NCI-H446 (cell line): ENCODE measurements at places on chromosomes 7 and 10.
A peak's percentile ranks its signal among the peaks of the same experiment; 100 is the strongest.

- no peak for DNase-seq
These were observed 92.6 kb upstream of the TCF7L2 start for GRCh38 chr10:112857493-112857892.

DNA sequence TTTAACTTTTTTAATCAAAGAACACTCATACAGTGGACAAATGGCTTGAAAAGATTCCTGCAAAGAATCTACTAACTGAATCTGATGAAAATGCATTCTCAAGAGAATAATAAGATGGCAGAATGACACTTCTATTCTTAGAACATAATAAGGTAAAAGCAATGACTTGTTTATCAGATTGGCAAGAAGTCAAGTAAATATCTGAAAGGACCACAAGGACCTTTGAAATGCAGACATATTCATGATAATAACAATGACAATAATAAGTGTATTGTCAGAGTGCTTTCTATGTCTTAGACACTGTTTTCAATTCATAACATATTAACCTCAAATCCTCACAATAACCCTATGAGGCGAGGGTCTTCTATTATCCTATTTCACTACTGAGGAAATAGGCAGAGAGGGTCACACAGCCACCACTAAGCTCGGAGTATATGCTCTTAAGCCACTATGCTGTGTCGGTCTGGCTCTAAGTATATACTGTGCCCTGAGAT is 10.6 kb downstream of the HACD1 start:
- DNase-seq = no peak

DNA sequence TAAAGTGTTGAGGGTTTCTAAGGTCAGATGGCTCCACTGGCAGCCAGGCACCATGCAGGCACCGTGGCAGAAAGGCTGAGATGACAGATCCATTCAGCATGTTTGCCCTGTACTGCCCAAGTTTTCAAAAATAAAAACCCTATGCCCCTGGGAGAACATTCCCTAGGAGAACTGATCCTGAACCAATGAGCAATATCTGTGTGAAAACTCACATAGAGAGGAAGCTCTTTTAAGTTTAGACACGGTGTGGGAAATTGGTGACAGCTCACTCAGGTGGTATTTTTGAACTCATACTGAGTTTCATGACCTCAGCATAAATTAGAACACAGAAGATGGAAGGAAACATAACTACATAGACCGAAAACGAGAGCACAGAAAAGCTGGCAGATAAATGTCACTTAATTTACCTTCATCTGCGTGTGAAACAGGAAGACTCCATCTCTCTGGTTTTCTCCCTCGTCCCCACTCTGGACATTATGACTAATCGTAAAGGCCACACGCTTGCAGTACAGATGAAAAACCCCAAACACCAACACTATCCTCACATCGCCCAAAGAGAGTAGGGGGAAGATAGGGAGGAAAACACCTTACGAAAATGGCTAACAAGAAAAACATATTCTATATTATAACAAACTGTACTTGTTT is 127.8 kb downstream of the ICA1 start:
- DNase-seq = no peak

GRCh38 chr10:93941606-93942005 is 47.8 kb downstream of the SLC35G1 start:
- peak; percentile 19 for DNase-seq

DNA sequence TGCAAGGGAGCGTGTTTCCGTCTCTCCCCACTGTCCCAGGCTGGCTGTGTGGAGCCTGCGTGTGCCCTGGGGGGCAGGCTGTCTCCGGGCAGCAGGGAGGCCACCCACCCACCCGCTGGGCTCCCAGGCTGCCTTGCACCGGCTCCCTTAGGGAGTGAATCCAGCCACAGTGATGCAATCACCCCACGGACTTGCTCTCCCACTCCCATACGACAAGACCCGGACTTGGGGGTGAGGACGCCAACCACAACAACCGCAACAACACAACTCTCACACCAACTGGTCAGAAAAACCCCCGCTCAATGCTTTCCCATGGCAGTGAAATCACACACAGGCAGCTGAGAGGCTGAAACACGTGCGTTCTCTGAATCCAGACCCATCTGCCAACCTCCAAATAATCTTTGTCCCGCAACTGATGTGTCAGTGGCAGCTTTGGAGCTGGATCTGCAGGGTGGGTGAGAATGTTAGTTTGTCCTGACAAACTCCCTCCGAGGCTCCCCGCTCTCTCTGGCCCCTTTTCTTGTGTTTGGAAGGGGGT is 62.7 kb upstream of the DDC start:
- no peak for DNase-seq

DNA sequence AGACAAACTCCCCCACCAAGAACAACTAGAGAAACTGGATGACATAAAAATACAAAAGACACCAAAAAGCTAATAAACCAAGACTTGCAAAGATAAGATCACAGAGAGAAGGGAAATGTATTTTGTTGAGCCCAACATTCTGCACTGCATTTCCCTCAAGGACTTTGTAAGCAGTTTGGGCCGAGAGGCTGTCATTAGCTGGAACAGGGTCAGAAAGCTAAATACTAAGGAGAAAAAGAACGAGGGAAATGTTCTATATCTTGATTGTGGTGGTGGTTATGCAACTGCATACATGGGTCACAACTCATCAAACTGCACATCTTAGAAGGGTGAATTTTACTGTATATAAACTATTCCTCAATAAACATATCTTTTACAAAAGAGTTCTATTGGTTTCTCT is 315.0 kb downstream of the IPMK start:
- DNase-seq = no peak

GRCh38 chr10:42476101-42476500 is 162.3 kb downstream of the ZNF33B start:
- DNase-seq = no peak

- no peak for DNase-seq
These were observed 27.0 kb downstream of the ITPRIP start for GRCh38 chr10:104311184-104311720.

DNA sequence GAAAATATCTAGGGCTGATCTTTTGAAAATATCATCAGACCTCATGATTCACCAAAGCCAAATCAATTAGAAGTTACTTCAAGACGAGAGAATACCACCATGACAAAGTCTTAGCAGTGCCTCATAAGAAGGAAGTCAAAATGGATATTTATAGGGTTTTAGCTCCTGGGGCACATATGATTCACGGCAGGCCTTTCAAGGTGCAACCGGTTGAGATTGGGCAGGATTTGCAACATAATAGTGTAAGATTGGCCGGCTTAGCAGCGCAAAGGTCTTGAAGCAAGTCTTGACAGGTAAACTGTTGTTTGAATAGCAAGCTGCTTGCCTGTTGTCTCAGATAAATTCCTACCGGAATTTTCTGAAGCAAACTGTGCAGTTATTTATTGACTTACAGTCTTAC is 17.5 kb downstream of the ADRB1 start:
- no peak for DNase-seq

GRCh38 chr7:1024876-1025742 is 19.2 kb upstream of the GPR146 start:
- DNase-seq = no peak

DNA sequence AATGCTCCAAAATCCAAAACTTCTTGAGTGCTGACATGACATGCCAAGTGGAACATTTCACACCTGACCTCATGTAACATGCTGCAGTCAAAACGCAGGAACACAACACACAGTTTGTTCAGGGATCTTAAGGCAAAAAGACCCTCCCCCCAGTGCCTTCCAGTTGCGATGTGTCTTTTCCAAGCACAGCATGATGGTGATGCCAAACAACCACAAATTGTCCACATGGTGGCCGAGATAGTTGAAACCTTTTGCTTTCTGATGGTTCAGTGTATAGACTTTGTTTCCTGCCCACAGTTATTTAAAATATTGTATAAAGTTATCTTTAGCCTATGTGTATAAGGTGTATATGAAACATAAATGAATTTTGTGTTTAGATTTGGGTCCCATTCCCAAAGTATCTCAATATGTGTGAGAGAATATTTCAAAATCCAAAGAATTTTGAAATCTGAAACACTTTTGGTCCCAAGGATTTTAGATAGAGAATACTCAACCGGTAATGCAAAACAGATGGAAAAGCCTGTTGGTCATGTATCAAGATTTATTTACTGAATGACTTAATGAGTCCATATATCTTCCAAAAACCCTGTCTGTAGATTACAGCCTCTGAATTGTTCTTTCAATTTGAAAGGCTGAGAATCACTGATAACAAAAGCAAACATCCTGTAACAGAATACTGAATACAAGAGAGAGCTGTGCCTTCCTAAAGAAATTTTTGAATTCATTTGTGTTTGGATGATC is 93.4 kb upstream of the OIT3 start:
- no peak for DNase-seq

- no peak for DNase-seq
These were observed 104.7 kb downstream of the FGFR2 start for GRCh38 chr10:121493521-121493920.

GRCh38 chr7:83648464-83649241 is at the start of gene SEMA3E:
Gene SEMA3E (minus strand): TSS chr7:83649139.
- DNase-seq = no peak

DNA sequence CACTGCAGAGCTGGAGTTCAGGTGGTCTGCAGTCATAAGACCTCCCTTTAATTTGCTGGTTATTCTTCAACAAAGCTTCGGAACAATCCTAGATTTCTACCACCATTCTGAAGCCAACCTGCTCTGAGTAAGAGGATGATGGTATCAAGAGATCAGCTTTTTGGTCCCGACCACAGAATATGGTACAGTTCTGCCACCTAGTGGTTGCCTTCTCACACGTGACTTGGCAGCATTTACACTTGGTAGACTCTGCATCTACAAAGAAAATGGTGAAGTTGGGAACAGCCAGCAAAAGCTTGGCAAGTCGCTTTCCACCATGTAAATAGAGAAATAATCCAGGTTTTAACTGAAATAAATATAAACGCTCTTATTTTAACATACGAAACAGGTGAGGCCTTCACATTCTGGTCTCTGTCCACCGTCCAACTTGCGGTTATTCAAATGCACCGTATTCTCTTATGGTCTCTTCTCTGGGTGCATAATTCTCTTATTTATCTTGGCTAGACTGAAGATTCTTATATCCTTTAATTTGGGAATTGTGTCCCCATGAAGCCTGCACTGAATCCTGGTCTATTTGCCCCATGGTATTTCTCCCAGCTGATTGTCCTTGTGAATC is 173.9 kb upstream of the GRM3 start:
- DNase-seq = peak; percentile 70

GRCh38 chr7:156026603-156027002 is 214.3 kb upstream of the SHH start:
- DNase-seq = no peak

GRCh38 chr7:26198133-26198780 is 2.3 kb downstream of the HNRNPA2B1 start:
- no peak for DNase-seq

DNA sequence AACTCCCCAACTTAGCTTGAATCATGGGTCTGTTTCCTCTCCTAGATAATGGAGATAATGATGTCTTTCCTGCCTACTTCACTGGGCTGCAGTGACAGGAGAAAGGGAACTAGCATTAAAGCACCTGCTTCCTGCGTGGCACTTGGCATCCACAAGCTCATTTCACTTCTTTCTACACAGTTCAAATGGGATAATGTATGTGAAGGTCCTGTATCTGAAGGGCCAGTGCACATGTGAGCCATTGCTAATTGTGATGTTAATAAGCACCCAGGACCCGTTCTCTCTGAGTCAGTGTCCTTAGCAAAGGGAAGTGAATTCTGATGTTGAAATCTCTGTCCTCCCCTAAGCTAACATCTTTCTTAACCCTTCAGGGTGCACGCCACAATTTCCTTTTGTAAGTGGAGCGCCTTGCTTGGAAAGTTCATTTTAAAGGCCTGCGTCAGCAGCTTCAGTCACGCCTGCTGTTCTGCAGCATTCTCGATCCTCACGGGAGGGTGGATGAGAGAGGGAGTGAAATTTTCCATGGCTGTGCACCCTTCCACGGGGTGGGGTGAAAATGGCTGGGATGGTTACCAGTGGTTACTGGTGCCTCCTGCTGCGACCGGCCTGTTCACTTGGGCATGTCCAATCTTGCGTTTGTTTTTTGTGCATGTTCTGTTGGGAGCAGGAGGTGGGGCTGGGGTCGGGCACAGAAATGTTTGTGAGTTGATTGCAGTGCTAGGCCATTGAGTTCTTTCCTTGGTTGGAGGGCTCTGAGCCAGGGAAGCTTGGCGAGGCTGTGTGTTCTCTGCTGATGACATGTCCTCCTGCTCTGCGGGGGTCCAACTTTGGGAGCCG is 59.2 kb downstream of the HK1 start:
- peak; percentile 68 for DNase-seq

- DNase-seq = no peak
These were observed 108.1 kb upstream of the INSIG1 start for GRCh38 chr7:155189590-155189989.

- DNase-seq = no peak
These were observed 557 bp upstream of the TAX1BP1 start for GRCh38 chr7:27739301-27739908.

GRCh38 chr7:143321242-143321641 is 5.3 kb downstream of the CLCN1 start:
- no peak for DNase-seq

DNA sequence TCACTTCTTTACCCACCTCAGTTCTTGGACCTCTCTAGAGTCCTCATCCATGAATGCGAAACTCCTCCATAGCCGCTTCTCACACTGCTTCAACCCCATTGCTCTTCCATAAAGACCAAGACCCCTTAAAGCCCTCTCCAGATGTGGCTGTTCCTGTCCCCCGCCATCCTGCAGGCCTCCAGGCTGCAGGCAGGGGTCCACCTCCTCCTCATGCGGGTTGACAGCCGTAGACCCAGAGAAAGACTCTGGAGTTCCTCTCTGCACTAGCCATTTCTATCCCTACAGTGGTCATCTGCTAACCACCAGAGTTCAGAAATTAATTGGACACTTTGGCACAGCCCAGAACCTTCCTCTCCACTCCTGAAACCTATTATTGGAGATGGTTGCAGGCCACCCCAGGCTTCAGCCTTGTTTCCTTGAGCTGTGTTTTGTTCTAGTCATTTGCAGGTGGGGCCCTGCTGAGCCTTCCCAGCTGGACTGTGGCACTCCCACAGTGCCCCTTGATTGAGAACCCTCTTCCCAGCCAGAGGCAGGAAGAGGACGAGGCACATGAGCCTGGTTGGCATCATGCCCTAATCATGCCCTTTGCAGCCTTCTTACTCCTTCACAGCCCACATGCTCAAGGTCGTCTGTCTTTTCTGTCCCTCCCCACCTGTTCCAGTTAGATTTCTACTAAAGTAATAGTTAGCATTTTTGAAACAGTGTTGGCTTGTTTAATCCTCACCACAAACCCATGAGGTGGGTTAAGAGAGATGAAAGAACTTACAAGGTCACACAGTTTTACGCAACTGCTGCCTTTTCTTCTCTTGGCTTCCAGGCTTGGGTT is 23.9 kb downstream of the CUL1 start:
- DNase-seq = no peak
